ENCODE measurements at places on chromosomes 16 and 17.

GRCh38 chr17:41451154-41451728 is 10.5 kb upstream of the KRT38 start:
- no peak for DNase-seq

DNA sequence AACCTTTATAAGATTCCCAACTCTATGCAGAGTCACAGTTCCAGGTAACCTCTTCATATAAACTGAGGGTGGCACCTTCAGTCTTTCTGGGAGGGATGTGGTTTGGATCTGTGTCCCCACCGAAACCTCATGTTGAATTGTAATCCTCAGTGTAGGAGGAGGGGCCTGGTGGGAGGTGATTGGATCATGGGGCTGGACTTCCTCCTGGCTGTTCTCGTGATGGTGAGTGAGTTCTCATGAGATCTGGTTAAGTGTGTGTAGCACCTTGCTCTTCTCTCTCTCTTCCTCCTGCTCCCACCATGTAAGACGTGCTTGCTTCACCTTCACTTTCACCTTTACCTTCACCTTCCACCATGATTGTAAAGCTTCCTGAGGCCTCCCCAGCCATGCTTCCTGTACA is 30.5 kb downstream of the HS3ST2 start:
- DNase-seq = no peak

GRCh38 chr16:80323187-80323807 is 217.5 kb upstream of the DYNLRB2 start:
- no peak for DNase-seq

- peak; percentile 12 for DNase-seq
Measured at GRCh38 chr16:86508947-86509758, 1.2 kb upstream of the FOXF1 start.

DNA sequence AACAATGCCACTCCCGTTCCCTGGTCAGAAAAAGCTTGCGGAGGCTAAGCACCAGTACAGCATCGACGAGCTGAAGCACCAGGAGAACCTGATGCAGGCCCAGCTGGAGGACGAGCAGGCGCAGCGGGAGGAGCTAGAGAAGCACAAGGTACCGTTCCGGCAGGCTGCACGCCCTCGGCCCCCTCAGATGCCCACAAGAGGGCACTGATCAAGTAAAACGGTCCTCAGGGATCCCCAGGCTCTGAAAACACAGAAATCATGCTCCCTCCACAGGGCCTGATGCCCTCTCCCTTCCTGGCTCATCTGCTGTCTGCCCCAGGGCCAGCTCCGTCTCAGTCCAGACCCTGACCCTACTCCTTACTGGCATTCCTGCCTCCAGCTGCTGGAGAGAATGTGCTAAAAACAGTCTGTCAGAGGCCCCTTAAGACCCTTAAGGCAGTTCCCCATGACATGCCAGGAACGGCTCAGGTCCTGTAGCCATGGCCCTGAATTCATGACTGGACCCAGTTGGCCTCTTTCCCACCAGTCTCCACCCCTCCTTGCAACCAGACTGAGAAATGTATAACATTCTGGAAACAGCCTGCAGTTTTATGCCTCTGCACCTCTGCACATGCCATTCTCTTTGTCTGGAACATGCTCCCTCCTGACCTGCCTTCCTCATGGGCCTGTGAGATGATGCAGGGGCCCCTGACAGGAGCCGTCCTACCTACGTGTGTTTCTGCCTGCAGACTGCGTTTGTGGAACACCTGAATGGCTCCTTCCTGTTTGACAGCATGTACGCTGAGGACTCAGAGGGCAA is 21.8 kb downstream of the DRC3 start:
- peak; percentile 7 for DNase-seq

GRCh38 chr17:48997103-48997826 is at the start of gene IGF2BP1:
TSS of gene IGF2BP1 (plus strand) at chr17:48997385. CDS start at chr17:48997746, 361 bp downstream.
- peak; percentile 44 for DNase-seq

DNA sequence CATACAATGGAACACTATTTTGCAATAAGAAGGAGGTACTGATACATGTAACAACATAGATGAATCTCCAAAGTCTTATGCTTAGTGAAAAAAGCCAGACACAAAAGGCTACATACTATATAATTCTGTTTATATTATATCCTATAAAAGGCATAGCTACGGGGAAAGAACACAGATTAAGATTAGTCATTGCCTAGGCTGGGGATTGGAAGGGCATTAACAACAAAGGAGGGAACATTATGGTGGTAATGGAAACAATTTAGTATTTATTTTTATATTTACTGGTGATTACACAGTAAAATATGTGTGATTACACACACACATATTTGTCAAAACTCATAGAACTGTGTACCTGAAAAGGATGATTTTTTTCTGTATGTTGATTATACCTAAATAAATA is 278.1 kb downstream of the ZFHX3 start:
- no peak for DNase-seq

- DNase-seq = no peak
Measured at GRCh38 chr17:77109764-77110359, 30.9 kb upstream of the SEC14L1 start.

GRCh38 chr16:1723450-1724147 is 17.6 kb downstream of the MAPK8IP3 start:
- no peak for DNase-seq

DNA sequence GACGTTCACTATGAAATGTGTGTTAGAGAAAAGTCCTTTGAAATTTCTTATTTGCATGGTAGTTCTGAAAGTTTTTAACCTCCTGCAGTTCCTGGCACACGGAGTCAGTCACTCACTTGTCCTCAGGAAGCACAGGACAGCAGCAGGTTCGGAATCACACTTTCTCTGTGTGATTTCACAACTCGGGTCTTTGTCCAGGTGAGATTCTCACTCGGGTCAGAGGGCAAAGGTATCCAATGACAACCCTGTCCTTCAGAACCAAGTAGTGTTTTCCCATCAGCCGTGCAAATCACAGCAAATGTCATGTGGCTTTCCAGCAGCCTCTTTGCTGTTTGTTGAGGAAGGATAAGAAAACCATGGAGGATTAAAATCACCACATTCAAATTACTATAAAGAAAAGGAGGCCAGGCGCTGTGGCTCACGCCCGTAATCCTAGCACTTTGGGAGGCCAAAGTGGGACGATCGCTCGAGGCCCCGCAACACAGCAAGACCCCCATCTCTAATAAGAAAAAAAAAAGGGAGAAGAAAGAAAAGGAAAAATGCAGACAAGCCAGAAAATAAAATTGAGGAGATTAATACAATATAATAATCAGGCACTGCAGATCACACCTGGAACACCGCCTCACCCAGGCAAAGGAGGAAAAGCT is 22.0 kb downstream of the ADCY9 start:
- DNase-seq = no peak

GRCh38 chr17:8836821-8837562 is 30.5 kb downstream of the PIK3R6 start:
- no peak for DNase-seq

- no peak for DNase-seq
Measured at GRCh38 chr17:49290690-49291359, 60.2 kb upstream of the PHOSPHO1 start.

- DNase-seq = no peak
Measured at GRCh38 chr17:32870969-32871368, 6.0 kb downstream of the MYO1D start.

- DNase-seq = peak; percentile 5
Measured at GRCh38 chr17:32488177-32488542, 1.4 kb downstream of the CDK5R1 start.

DNA sequence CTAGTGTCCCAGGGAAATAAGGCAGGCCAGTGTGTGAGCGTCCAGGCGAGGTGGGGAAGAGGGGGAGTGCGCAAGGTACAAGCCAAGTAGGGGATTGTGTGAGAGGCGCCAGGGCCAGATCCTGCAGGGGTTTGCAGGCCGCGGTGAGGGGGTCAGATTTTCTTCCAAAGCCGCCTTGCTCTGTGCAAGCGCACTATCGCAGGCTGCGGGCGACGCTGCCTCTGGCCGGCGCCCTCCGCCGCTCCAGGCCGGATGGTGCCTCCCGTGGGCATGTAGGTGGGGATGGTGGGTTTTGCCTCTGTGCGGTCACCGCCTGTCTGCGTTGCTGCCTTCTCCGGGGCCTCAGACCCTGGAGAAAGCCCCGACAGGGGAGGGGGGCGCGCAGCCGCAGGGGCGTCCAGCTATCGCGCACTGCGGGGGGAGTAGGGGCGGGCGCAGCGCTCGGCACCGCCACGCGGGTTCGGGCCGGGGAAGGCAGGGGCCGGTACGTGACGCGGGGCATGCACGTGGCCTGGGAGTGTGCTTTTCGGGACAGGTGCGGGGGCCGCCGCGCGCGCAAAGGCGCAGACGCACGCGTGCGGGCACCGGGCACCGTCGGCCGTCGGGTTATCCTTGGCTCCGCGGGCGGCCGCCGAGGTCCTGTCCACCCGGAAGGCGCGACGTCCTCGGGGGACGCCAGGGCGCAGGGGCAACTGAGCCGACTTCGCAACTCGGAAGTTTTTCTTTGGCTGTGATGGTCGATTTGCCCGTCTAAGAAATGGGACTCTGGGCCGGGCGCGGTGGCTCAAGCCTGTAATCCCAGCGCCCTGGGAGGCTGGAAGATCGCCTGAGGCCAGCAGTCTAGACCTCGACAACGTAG is 1.1 kb upstream of the HAPSTR1 start:
- no peak for DNase-seq

DNA sequence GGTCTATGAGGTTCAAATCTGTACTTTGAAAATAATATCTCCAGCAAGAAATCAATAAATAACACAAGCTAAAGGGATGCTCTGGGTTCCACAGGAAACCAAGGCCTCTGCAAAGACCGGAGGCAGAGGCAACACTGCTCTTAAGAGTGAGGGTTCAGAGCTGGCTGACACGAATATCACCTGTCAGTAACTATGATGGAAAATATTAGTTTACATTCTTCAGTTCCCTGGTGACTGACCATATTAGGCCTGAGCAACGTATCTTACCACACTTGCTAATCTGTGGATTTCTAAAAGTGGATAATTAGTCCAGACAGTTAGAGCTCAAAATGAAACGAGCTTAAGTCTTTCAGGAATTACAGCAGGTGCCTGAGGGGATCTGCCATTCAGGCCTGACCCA is 459.3 kb downstream of the HS3ST3B1 start:
- DNase-seq = no peak

DNA sequence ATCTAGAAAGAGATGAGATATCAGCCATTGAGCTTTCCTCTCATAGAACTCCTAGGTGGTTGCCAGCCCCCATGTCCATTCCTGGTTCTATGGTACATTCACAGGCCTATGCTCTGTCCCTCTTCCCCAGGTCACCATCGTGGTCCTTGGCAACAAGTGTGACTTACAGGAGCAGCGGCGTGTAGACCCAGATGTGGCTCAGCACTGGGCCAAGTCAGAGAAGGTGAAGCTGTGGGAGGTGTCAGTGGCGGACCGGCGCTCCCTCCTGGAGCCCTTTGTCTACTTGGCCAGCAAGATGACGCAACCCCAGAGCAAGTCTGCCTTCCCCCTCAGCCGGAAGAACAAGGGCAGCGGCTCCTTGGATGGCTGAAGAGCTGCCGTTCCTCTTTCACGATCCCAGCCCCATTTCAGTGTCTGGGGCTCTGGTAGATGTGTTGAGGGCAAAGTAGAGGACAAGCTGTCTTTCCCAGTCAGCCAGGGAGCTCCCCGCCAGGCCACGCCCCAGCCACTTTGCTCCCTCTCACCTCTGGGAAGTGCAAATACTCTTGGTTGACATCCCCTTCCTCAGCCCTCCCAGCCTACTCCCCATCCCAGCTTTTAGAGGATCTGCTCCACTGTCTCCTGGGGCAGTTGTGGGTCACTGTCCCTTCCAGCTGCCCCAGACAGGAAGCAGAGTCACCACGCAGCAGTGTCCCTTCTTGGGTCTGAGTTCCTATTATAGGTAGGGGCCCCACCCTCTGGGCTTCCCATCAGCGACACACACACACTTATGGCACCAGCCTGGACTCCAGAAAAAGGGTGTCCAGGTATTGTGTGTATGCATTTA is 3.8 kb downstream of the NKIRAS2 start:
- DNase-seq = no peak

- no peak for DNase-seq
Measured at GRCh38 chr16:29992344-29992967, 3.0 kb downstream of the HIRIP3 start.

DNA sequence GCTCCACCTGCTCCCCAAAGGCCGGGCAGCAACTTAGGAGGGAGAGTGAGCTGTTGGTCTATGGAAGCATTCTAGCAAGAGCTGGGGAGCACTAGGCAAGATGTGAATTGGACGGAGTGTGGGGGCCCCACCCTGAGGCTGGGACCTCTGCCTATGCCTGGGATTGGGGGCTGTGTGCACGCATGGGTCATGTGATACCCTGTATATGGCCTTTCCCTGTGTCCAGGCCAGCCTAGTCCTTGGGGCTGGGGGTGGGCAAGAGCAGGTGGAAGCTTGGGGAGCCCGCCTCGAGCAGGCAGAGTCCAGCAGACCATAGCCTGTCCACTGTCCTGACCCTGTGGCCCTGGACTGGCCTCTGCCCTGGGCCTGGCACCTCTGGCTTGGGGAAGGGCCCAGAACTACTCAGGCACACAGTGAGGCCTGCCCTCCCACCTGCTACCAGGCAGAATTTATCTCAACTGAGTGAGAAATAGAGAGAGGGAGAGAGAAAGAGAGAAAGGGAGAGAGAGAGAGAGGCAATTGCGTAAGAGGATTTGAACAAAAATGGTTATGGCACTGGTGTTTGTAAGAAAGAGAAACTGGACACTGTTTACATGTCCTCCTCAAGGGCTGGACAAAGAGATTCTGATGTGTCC is 19.1 kb downstream of the PDP2 start:
- DNase-seq = no peak

DNA sequence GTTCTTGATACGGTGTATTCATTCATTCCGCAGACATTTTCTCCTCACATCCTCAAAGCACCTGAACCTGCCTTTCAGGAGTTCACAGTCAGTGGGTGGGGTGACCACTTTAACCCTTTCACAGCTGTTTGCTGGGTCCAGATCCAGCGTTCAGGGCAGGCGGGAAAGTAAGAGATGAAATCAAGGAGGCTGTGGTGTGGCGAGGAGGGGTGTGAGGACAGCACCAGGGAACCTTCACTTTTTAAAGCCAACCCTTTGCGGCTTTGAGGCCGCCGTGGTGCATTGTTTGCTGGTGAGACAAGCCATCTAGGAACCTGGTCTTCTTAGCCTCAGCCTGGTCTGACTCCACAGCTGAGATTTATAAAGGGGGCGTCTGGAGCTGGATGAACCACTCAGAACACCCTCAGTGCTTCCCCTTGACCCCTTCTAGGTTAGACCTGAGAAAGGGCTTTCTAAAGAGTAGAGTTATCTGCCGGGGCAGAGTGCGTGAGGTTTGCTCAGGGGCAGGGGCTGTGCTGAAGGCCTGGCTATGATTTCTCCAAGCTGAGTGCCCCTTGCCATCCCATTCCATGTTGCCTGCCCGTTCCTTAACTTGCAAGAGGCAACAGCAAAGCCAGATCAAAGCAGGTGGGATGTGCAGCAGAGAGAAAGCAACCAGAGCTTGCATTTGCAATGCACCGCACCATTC is 933 bp downstream of the CCR7 start:
- no peak for DNase-seq

DNA sequence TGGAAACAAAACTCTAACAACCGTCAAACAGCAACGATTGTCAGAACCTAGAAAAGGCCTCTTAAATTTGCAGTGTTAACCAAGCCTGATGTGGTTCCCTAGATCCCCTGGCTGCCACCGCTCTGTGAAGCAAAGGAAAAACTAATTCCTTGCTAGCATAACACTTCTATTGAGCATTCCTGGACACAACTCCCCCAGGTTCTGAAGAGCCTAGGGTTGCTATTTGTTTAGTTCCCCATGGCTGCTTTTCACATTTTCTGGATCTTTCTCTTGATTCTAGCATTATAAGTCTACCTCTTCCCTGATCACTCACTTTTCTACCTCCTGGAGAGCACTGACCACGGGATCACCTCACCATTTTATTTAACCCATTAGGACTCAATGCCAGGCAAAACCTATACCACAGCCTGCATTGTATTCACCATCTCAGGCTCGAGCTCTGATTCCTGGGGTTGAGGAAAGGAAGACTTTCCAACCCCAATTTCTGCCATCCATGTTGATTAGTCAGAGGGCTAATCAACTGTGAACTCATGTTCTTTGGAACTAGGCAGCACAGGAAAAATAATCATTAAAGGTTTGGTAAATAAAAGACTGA is 692 bp upstream of the KCNJ16 start:
- no peak for DNase-seq

Measured in NCI-H748 treated with DMSO at 0.1 percent for 48 hours (cell line).